ENCODE measurements at places on chromosomes 4 and X.

DNA sequence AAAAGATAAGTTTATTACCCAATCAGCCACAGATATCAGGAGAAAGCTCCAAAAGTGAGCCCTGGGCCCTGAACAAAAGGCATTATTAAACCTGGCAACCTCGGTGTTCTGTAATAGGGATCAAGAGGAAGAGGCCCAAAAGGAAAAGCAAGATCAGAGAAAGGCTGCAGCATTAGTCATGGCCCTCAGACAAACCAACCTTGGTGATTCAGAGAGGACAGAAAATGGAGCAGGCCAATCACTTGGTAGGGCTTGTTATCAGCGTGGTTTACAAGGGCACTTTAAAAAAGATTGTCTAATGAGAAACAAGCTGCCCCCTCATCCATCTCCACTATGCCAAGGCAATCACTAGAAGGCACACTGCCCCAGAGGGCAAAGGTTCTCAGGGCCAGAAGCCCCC lies 75.7 kb downstream of the AGTR2 start:
- no peaks in the 10 kb centered on the region for H3K4me1 ChIP-seq
- no peaks in the 10 kb centered on the region for H3K36me3 ChIP-seq
- H3K27ac ChIP-seq: no peak overlapping the region
- H3K27me3 ChIP-seq: no peaks in the 10 kb centered on the region
- no peak overlapping the region for H3K4me3 ChIP-seq
- DNase-seq: no peak

DNA sequence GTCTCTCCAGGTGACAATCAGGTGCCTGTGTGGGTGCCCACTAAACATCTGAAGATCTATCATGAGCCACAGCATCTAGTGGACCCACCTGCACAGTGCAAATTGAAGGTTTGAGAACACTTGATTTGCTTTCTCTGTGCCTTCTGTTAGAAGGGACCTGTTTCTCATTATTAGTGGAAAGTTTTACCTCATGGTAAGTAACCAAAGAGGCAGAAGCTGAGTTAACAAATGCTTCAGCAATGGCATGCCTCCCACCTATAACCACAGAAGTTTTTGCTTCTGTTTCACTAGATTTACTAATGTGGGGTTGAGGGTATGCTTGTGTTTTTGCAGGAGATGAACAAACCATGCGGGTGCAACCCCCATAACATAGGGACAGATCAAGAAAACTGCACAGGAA lies 297.4 kb upstream of the DKK2 start:
- no peaks in the 10 kb centered on the region for H3K27me3 ChIP-seq
- no peak for DNase-seq

- H3K27me3 ChIP-seq: no peaks in the 10 kb centered on the region
- peak overlapping the region; percentile 3 for H3K27ac ChIP-seq
- no peak for DNase-seq
- H3K36me3 ChIP-seq: no peaks in the 10 kb centered on the region
Observed at GRCh38 chr4:143417679-143418403, 81.2 kb downstream of the GAB1 start.

GRCh38 chr4:89509708-89510281 lies 202.2 kb upstream of the GPRIN3 start:
- H3K27ac ChIP-seq: peak overlapping the region; percentile 3
- H3K4me1 ChIP-seq: peaks cover 4% of the 10 kb centered on the region
- no peaks in the 10 kb centered on the region for H3K27me3 ChIP-seq
- peak; percentile 53 for DNase-seq
- H3K36me3 ChIP-seq: no peaks in the 10 kb centered on the region

DNA sequence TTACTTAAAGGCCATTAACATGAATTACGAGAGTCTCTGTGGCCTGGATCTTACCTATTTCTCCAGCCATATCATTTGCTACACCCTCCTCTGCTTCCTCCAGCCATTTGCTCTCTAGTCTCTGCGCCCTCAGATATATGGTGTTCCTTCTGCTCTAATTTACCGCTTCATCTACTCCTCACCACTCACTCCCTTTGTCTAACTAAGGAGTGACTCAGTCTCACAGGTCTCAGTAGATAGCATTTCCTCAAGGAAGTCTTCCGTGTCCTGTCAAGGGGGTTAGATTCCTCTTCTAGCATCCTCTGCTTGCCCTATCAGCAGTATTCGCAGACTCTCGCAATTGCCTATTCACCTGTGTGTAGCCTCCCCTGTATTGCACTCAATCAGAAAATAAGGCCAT lies 892.1 kb upstream of the INTU start:
- no peaks in the 10 kb centered on the region for H3K4me1 ChIP-seq
- DNase-seq: no peak
- H3K27me3 ChIP-seq: no peaks in the 10 kb centered on the region
- no peaks in the 10 kb centered on the region for H3K36me3 ChIP-seq
- H3K27ac ChIP-seq: no peak overlapping the region
